Heart right ventricle (tissue), 16 donors: ENCODE measurements at places on chromosomes 13 and 19. TPM values are rescaled to one million over a fixed set of nuclear protein-coding genes. Genes with fewer than 3 reads are reported as not detected.
A peak's percentile ranks its signal among the peaks of the same experiment; 100 is the strongest.

The CRX gene
- not detected for total RNA-seq

The ZNF560 gene
- not detected for total RNA-seq

The DIAPH3 gene
- total RNA-seq = 0.51 TPM

DNA sequence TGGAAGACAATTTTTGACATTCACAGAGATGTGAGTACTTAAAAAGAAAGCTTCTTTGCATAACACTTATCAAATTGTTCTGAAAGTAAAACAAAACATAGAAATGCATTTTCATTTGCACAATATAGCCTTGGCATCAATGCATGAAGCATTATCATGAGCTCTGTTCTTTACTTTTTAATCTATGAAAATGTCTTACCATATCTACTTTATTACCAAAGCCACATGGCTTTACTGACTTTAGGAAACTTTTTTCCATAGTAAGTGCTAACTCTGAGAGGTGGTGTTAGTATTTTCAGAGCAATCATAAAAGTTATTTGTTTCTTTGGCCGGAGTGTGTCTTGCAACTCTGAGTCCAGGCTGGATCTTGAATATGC, 10.5 kb downstream of the TNFRSF19 start:
- no peak overlapping the region for H3K27ac ChIP-seq
- no peaks in the 10 kb centered on the region for H3K27me3 ChIP-seq
- peaks cover 61% of the 10 kb centered on the region for H3K4me1 ChIP-seq
- DNase-seq = no peak
- no peaks in the 10 kb centered on the region for H3K36me3 ChIP-seq

DNA sequence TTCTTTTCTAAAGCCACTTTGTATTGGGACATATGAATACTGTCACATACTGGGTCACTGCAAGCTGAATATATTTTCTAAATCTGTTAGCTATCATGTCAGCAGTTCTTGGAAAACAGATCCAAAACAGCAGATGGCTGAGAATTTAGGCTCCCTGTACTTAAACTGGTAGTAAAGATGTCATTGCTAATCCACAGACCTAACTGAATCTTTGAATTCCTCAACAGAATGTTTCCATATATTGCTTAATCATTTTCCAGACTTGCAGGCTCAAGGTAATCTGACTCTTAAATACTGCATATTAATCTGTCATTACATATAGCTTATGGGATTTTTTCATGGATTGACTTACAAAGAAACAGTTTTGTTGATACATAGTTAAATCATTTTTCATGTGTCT, 639.0 kb upstream of the KLHL1 start:
- no peaks in the 10 kb centered on the region for H3K36me3 ChIP-seq
- DNase-seq = no peak
- H3K27me3 ChIP-seq = no peaks in the 10 kb centered on the region
- no peak overlapping the region for H3K4me3 ChIP-seq
- H3K27ac ChIP-seq = no peak overlapping the region
- no peaks in the 10 kb centered on the region for H3K4me1 ChIP-seq

DNA sequence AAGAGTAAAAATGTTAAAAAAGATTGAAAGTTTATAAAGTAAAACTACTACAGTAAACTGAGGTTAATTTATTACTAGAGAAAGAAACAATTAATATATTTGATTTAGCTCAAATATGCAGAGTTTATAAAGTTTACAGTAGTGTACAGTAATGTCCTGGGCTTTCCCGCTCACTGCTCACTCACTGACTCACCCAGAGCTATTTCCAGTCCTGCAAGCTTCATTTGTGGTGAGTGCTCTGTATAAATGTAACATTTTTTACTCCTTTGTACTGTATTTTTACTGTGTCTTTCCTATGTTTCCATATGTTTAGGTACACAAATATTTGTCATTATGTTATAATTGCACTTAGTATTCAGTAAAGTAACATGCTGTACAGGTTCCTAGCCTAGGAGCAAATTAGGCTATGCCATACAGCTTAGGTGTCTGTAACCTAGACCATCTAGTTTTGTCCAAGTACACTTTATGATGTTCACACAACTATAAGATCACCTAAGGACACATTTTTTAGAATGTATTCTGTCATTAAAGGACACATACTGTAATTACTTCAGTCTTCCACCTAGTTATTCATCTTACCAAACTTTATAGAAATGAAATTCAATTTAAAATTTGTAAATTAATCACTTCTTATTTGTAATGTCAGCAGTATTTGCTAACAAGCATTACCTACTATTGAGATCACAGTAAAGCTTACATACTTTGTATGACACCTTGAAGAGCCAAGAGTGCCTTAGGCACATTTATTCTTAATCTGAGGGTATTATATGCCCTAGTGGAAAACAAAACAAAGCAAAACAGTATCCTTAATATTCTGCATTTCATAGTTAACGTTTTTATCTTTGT, 683.4 kb downstream of the PCDH9 start:
- no peak for DNase-seq
- no peaks in the 10 kb centered on the region for H3K4me1 ChIP-seq
- no peak overlapping the region for H3K4me3 ChIP-seq
- no peaks in the 10 kb centered on the region for H3K27me3 ChIP-seq
- H3K27ac ChIP-seq = no peak overlapping the region
- H3K36me3 ChIP-seq = no peaks in the 10 kb centered on the region

DNA sequence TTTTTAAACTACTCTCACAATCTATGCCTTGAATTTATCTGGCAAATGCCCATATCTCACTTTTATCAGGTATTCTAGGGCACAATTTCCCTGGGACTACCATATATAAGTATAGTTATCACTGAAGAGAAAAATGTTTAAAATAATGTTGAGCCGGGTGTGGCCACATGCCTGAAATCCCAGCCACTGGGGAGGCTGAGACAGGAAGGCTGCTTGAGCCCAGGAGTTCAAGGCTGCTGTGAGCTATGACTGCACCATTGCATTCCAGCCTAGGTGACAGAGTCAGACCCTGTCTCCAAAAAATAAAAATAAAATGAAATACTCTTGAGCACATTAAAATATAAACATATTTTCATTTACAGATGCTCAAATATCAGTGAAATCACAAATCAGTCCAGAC, 4.1 kb downstream of the KATNAL1 start:
- H3K4me1 ChIP-seq = peaks cover 66% of the 10 kb centered on the region
- no peak overlapping the region for H3K4me3 ChIP-seq
- no peaks in the 10 kb centered on the region for H3K36me3 ChIP-seq
- no peaks in the 10 kb centered on the region for H3K27me3 ChIP-seq

DNA sequence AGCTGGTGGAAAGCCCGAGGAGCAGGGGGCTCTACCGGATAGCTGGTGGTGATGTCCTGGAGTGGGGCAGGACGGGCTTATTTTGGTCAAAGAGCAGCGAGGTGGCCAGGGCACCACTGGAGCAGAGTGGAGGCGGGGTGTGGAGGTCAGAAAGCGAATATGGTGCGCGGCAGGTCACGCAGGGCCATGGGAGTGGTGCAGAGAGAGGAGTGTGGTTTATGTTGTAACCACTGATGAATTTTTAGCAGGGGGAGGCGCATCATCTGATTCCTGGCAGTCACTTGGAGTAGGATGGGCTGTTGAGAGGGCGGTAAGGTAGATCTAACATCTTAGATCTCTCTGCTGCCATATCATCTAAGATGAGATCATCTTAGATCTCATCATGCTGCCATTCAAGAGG, 1.4 kb upstream of the ZNF414 start:
- no peak overlapping the region for H3K27ac ChIP-seq
- H3K36me3 ChIP-seq = peaks cover 5% of the 10 kb centered on the region
- H3K4me3 ChIP-seq = no peak overlapping the region
- H3K27me3 ChIP-seq = no peaks in the 10 kb centered on the region

- peaks cover 7% of the 10 kb centered on the region for H3K4me1 ChIP-seq
- no peak for DNase-seq
- no peaks in the 10 kb centered on the region for H3K27me3 ChIP-seq
Measured at GRCh38 chr13:75873494-75873893, 237.4 kb downstream of the LMO7 start.

DNA sequence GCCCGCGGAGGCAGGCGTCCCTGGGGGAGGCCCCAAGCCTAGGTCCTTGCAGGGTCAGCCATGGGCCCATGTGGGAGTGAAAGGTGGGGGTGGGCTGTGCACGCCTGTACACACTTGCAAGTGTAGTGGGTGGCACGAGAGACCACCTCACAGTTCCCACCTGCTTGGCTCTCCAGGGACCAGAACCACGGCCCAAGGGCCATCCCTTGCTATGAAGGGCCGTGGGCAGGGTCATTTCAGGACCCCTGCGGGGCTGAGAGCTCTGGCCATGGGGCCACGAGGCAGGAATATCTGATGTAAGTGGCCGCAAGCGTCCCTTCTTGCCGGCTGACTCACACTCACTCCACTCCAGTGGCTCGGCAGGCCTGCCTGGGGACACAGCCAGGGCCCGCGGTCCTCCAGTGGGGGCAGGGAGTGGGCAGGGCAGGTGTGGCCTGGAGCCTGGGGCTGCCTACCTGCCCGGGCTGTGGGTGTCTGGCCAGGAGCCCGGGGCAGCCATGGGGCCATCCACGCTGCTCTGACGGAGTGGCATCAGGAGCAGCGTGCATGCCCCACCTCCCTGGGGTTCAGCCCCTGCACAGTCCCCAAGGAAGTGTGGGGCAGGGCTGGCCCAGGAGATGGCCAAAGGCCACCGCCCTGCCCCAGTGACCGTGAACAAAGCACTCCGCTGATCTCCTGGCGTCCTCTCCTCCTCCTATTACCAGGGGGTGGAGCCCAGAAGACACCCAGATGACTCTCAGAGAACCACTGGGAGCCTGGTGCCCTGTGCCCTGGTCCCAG, 8.6 kb upstream of the MKNK2 start:
- peak overlapping the region; percentile 68 for H3K4me3 ChIP-seq
- no peaks in the 10 kb centered on the region for H3K36me3 ChIP-seq
- no peaks in the 10 kb centered on the region for H3K27me3 ChIP-seq
- no peak for DNase-seq

The YIF1B gene
- 30.1 TPM for total RNA-seq

GRCh38 chr19:9058905-9059667, 27.8 kb upstream of the OR1M1 start:
- H3K4me1 ChIP-seq = no peaks in the 10 kb centered on the region
- H3K4me3 ChIP-seq = no peak overlapping the region
- H3K27me3 ChIP-seq = peaks cover 9% of the 10 kb centered on the region
- no peaks in the 10 kb centered on the region for H3K36me3 ChIP-seq

- H3K4me1 ChIP-seq = no peaks in the 10 kb centered on the region
- H3K27me3 ChIP-seq = no peaks in the 10 kb centered on the region
- DNase-seq = no peak
- H3K36me3 ChIP-seq = no peaks in the 10 kb centered on the region
- H3K4me3 ChIP-seq = no peak overlapping the region
Measured at GRCh38 chr13:27352698-27353097, 71.7 kb upstream of the GTF3A start.

GRCh38 chr19:1804858-1805257, 7.2 kb downstream of the ATP8B3 start:
- no peaks in the 10 kb centered on the region for H3K36me3 ChIP-seq
- no peak overlapping the region for H3K27ac ChIP-seq
- H3K4me3 ChIP-seq = no peak overlapping the region
- no peaks in the 10 kb centered on the region for H3K4me1 ChIP-seq
- no peak for DNase-seq
- H3K27me3 ChIP-seq = no peaks in the 10 kb centered on the region

GRCh38 chr19:3784607-3785450, 1.4 kb downstream of the MATK start:
- no peak overlapping the region for H3K27ac ChIP-seq
- no peaks in the 10 kb centered on the region for H3K36me3 ChIP-seq

DNA sequence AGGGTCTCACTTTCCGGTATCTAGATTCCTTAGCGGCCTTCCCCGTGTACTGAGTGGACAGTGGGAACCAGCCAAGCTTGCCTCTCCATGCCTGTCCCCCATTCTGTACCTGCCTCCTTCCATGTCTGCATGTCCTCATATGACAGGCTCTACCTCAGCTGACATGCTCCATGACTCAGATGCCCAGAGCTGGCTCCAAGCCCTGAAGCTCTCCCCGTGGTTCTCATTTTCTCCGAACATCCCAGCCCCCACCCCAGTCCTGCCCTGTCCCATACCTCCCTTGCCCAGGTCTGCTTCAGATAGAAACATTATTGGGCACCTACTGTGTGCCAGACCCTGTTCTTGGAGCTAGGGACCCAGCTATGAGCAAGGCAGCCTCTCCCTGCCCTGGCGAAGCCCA, 17.1 kb upstream of the SHFL start:
- no peaks in the 10 kb centered on the region for H3K27me3 ChIP-seq
- no peaks in the 10 kb centered on the region for H3K4me1 ChIP-seq
- H3K27ac ChIP-seq = no peak overlapping the region
- H3K4me3 ChIP-seq = no peak overlapping the region
- no peaks in the 10 kb centered on the region for H3K36me3 ChIP-seq

The ZNF541 gene
- total RNA-seq = 1.3 TPM

The SRRM5 gene
- total RNA-seq = 0.21 TPM

GRCh38 chr13:20192158-20192835, 441 bp downstream of the GJB2 start:
- H3K27me3 ChIP-seq = peaks cover 51% of the 10 kb centered on the region
- peak; percentile 23 for DNase-seq
- no peak overlapping the region for H3K27ac ChIP-seq
- peaks cover 29% of the 10 kb centered on the region for H3K4me1 ChIP-seq

The CYP2F1 gene
- total RNA-seq = not detected

The SLC25A41 gene
- total RNA-seq = not detected

GRCh38 chr13:31955741-31956140, 75.8 kb upstream of the FRY start:
- no peak overlapping the region for H3K27ac ChIP-seq
- no peaks in the 10 kb centered on the region for H3K36me3 ChIP-seq
- no peak overlapping the region for H3K4me3 ChIP-seq
- no peaks in the 10 kb centered on the region for H3K27me3 ChIP-seq
- no peak for DNase-seq
- H3K4me1 ChIP-seq = peaks cover 11% of the 10 kb centered on the region

- peaks cover 24% of the 10 kb centered on the region for H3K4me1 ChIP-seq
- no peak for DNase-seq
- H3K4me3 ChIP-seq = peak overlapping the region; percentile 71
- no peaks in the 10 kb centered on the region for H3K27me3 ChIP-seq
- H3K36me3 ChIP-seq = peaks cover 14% of the 10 kb centered on the region
- H3K27ac ChIP-seq = no peak overlapping the region
Measured at GRCh38 chr19:45074744-45075300, 1.5 kb downstream of the ZNF296 start.

The SOX1 gene
- total RNA-seq = not detected

GRCh38 chr19:39083599-39083982, 577 bp upstream of the ACP7 start:
- no peak overlapping the region for H3K27ac ChIP-seq
- H3K4me3 ChIP-seq = no peak overlapping the region
- no peaks in the 10 kb centered on the region for H3K36me3 ChIP-seq

DNA sequence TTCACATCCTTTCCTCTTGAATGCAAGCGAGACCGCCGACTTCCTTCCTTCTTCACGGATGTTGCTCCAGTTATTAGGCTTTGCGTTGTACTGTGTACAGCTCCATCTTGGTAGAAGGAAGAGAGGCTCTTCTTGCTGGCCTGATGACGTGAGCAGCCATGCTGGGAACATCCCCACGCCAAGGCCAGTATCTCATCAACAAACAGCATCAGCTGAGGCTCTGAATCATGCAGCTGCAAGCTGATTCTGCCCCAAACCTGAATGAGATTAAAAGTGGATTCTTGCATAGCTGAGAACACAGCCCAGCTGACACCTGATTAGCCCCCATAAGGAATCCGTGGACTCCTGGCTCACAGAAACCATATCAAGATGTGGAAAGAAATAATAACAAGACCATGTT, 809.6 kb downstream of the EFNB2 start:
- no peaks in the 10 kb centered on the region for H3K27me3 ChIP-seq
- H3K4me1 ChIP-seq = no peaks in the 10 kb centered on the region
- DNase-seq = no peak
- H3K4me3 ChIP-seq = no peak overlapping the region
- no peaks in the 10 kb centered on the region for H3K36me3 ChIP-seq
